ENCODE measurements at places on chromosomes 13 and 19.

DNA sequence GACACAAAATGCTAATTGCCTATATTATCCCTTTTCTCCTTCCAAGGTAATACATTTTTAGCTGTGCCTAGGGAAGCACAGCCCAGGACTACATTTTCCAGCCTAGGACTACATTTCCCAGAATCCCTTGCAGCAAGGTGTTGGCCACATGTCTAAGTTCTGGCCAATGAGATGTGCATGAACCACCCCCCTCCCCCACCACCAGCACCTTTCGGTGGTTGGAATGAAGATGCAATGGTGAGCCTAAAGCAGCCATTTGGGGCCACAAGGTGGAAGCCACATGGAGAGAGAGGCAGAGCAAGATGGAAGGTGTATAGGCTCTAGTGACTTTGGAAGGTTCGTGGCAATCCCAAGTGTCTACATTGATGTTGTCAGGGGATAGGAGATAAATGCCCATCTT is 16.2 kb downstream of the UNC13A start:
- DNase-seq = no peak

DNA sequence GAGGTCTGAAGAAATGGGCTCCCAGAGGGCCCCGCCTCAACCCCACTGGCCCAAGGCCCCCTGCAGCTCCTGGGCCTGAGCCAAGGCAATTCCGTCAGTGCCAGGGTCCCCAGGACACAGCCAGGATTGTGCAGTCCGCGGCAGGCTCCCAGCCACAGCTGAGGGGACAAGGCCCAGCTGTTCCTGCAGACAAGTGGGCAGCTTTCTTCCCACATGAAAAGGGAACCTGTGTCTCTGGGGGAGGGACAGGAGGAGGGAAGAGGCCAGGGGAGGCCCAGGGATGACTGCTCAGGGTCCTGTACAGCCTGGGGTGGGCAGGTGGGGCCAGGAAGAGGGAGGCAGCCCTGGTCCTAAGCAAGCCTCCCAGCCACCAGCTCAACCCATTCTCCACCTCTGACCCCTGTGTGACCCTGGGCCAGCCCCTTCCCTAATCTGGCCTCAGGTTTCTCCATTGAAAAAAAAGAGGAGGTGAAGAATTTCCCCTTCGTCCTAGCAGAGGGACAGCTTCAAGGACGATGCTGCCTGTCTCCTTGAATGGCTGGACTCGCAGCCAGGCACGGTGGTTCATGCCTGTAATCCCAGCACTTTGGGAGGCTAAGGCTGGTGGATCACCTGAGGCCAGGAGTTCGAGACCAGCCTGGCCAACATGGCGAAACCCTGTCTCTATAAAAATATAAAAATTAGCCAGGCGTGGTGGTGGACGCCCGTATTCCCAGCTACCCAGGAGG is 20.5 kb upstream of the VSTM2B start:
- no peak for DNase-seq

DNA sequence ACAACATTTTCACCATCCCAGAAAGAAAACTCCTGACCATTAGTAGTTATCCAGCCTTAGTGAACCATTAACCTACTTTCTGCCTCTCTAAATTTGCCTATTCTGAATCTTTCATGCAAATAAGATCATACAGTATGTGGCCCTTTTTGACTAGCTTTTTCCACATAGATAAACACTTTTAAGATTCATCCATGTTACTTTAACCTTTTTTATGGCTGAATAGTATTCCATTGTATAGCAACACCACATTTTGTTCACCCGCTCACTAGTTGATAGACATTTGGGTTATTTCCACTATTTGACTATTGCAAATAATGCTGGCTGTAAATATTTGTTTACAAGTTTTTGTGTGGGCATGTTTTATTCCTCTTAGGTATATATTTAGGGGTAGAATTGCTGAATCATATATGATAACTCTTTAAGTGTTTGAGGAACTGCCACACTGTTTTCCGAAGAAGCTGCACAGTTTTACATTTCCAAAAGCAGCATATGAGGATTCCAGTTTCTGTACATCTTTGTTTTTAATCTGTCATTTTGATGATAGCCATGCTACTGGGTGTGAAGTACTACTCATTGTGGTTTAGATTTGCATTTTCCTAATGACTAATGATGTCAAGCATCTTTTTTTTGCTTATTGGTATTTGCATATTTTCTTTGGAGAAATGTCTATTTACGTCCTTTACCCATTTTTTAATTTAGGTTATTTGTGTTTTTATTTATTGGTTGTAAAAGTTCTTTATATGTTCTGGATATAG is 17.1 kb downstream of the COG6 start:
- no peak for DNase-seq

DNA sequence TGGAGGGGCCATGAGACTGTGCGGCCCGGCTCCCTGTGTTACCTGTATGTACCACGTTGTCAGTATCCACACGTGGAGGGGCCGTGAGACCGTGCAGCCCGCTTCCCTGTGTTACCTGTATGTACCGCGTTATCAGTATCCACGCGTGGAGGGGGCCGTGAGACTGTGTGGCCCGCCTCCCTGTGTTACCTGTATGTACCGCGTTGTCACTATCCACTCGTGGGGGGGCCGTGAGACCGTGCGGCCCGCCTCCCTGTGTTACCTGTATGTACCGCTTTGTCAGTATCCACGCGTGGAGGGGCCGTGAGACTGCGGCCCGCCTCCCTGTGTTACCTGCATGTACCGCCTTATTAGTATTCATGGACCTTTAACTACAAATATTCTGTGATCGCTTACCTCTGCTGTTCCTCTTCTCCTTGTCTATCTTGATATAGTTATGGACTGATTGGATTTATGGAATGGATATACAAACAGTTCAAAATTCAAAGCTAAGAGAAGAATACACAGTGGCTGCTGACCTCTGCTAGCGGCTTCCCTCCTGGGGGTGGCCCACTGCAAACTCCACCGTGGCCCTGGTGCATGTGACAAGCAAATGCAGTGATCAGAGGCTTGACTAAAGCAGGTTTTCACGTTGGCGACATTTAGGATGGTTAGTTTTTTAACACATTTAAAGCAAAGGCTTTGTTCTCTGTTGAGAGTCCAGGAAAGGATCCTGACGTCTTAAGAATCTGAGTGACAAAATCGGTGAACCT is 38.7 kb downstream of the ATP11A start:
- DNase-seq = no peak

- DNase-seq = no peak
Measured at GRCh38 chr13:32001154-32001768, 30.3 kb upstream of the FRY start.

GRCh38 chr13:105991622-105992277 is 543.7 kb downstream of the EFNB2 start:
- no peak for DNase-seq

DNA sequence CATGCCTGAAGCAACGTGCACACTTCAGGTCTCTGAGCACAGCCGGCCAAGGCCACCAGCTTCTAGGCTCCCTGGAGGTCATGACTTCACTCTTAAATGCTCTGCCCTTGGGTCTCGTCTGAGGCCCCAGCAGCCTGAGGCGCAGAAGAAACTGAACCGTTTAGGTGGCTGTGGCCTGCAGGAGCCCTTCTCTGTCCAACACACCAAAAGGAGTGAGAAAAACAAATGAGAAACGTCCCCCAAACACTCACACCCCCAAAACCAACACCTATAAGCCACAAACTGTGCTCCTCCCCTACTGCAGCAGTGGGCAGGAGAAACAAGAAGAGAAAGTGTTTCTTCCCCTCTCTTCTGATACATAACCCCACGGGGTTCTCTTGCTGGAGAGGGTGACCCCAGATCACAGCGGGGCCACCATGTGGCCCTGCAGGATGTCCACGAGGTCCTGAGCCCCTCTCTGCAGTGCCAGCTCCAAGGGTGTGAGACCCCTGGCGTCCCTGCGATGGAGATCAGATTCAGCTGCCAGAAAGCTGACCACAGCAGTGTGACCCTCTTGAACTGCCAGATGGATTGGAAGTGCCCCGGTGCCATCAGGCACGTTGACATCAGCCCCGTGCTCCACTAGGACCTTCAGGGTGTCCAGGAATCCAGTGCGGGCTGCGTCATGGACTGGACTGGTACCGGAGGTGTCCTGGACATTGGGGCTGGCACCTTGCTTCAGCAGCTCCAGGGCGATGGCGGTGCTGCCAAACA is 1.0 kb upstream of the KRI1 start:
- DNase-seq = peak; percentile 30

All from activated CD8-positive, alpha-beta memory T cell treated with anti-CD3 and anti-CD28 coated beads for 48 hours (primary cell).